ENCODE measurements at places on chromosomes 7 and 10.

DNA sequence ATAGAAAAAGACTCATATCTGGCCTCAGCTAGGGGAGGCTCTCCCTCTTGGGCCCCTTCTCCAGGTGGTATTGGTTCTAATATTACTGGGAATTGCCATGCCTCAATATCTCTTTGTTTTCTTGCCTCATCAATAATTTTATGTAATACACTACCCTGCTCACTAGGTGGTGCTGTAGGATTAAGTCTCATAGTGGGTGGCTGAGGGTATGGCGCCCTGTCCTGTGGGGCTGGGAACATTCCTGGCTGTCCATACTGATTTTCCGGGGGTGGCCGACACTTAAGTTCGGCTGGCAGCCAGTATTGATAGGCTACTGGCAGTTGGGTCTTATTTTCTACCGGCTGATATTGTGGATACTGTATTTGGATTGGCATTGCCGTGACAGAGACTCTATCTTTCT lies 9.0 kb upstream of the TAS2R3 start:
- no peak for DNase-seq

DNA sequence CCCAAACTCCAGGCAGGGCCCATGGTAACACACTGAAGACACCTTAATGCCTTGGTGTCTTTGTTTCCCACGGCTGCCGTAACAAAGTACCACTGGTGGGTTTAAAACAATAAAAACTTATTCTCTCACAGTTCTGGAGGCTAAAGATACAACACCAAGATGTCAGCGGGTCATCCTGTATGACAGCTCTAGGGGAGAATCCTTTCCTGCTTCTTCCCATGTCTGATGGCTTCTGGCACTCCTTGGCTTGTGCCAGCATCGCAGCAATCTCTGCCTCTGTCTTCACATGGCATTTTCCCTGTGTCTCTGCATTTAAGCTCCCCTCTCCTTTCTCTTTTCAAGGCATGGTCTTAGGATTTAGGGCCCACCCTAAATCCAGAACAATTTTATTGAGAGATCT lies 33.1 kb downstream of the PRSS2 start:
- no peak for DNase-seq

DNA sequence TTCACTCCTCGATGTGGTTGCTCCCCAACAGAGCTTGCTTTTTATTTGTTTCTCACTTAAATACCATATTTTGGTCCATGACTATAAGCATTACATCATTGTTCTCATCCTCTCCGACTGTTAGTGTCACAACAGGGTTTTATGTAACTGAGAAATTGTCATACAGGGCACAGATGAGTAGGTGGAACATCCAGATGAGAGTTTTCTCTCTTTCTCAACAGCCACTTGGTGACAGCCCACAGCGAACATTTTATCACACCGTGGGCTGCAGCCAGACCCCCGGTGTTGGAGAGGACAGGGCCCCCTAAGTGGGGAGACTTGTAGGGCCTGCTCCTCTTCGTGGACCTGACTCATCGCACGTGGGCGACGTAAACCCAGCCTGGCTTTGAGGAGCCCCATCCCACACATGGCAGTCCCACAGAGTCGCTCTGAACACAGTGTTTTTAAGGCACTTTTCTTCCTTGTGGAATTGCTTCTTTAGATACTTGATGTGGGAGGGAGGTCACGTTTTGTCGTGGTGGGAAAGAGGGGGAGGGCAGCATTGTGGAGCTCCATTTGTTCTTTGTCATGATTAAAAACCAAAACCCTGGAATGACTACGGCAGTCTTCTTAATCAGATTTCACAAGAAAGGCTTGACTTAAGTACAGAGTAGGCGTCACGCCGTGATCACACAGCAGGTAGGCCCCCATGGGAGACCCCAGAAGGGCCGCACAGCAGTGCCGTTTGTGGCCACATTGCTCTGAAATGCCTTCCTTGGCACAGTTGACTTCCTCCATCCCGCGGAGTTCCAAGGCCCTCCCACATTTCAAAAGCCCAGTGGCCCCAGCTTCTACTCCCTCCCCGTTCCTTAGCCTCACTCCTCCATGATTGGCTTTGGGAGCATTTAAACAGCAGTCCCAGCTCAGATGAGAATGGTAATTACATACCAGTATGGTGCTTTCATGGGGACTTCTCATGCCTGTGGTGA lies 220.6 kb downstream of the CCDC3 start:
- no peak for DNase-seq

GRCh38 chr10:34163075-34163905 lies 651.8 kb downstream of the PARD3 start:
- no peak for DNase-seq

Measured in NCI-H446 treated with DMSO at 0.1 percent for 48 hours (cell line).